Anterior cingulate cortex (tissue), 58 donors: ENCODE measurements at places on chromosomes 1 and 21.

DNA sequence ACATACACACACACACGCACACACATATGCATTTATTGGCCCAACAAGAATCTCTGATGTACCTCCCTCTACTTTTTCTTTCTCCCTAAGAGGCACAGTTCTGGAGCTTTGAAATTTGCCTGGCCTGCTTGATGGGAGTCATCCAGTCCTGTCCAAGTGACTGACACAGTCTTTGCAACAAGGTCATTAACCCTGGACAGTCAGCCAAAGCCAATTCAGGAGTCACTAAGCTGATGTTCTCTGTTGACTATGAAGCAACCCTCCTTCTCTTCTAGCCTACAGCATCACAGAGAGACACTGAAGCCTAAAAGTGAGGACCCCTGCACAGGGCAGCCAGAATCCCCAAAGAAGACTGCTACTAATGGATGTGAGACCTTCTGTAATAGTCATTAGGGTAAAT lies 123.1 kb downstream of the HHIPL2 start:
- no peak for DNase-seq

- no peak for DNase-seq
These were observed 50.3 kb downstream of the USP24 start for GRCh38 chr1:55164906-55165305.

GRCh38 chr1:182595641-182596240 lies 6.7 kb upstream of the RNASEL start:
- no peak for DNase-seq

- DNase-seq = no peak
These were observed 91.1 kb downstream of the KCNN3 start for GRCh38 chr1:154778944-154779343.

- no peak for DNase-seq
These were observed 4.1 kb upstream of the MTOR start for GRCh38 chr1:11266268-11267074.

- DNase-seq = no peak
These were observed 55.8 kb upstream of the SGIP1 start for GRCh38 chr1:66478116-66478515.

- no peak for DNase-seq
These were observed 57.4 kb downstream of the B3GALT5 start for GRCh38 chr21:39669976-39670661.

DNA sequence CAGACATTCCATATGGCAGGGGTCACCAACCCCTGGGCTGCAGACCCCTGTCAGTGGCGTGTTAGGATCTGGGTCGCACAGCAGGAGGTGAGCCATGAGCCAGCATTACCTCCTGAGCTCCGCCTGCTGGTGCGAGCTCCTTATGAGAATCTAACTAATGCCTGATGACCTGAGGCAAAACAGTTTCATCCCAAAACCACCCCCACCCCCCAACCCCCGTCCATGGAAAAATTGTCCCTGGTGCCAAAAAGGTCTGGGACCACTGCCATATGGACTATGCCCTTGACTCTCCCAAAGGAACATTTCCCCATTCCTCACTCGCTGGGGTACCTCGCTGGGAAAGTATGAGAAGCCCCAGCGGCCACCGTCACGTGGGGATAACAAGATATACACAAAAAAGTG lies 6.4 kb upstream of the CPT2 start:
- DNase-seq = no peak

DNA sequence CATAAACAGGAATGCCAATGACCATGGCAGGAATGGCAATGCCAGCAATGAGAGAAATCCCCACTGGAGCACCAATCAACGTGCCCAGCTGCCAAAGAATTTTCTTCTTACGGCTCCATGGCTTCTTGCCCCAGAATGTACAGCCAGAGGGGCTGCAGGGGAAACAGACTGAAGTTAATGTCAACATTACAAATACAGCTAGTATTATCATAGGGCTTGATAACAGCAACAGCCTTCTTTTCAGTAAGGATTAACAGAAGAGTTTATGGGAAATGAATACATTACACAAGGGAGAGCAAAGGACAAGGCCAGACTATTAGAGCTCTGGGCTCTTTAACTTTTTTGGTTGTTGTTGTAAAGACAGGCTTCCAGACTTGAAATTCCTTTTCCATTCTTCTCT lies 18.2 kb downstream of the RNF19B start:
- no peak for DNase-seq

GRCh38 chr21:41663805-41664788 lies 102.8 kb downstream of the RIPK4 start:
- DNase-seq = no peak

GRCh38 chr21:38036016-38036415 lies 119.8 kb upstream of the KCNJ6 start:
- no peak for DNase-seq

DNA sequence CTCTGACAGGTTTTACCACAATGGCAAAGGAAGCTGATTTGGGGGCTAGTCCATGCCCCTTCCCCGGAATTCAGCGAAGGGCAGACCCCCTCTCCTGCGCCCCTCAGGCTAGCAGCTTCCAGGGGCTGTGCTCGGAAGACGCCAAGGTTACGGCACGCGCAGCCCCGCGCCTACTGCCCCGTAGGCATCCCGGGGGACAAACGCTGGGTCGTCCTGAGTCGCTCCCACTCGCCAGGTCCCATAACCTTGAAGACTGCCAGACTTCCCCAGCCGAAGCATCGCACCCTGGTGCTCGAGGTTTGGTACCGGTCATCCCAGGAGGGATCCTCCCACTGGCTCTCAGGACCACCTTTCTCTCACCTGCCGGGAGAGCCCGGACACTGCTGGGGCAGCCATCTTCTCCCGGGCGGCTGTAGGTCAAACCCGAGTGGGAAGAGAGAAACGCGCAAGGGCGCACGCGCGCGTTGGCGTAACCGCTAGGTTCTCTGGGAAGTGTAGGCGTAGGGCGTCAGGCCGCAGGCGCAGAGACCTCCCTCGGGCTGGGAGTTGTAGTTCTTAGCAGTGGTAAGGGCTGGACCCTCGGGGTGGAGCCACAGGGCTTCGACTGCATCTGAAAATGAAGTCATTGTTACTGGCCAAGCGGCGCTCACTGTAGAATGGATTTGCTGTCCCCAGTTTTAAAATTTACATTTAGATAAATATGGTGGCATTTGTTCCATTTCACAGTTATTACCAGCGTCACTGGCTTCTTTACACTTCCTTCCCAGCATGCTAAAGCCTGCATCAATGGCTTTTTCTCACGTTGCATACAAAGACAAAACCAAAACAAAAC lies at the start of gene ATP5PO:
ATP5PO (minus strand) TSS at position 437 of the 832 bp plus-strand sequence; CDS start at position 396, 41 bp downstream.
- peak; percentile 96 for DNase-seq

GRCh38 chr1:30823969-30824735 lies 66.6 kb upstream of the LAPTM5 start:
- DNase-seq = peak; percentile 86

DNA sequence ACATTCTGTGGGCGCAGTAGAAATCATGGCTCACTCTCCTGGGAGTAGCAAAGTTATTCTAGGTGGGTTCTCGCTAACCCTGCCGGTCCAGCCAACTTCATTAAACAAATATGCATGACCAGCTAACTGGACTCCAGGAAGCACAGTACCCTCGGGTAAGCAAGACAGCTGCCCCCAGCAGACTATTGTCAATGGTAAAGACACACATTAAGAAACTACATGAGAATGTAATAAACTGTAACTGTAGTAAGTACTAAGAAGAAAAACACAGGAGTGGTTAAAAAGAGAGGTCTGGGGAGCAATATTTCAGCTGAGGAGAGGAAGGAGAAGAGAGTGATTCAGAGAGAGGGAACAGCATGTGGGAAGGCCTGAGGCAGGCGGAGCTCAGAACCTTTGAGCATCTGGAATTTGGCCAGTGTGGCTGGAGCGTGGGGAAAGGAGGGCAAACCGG lies 7.4 kb downstream of the SLC2A5 start:
- DNase-seq = no peak

DNA sequence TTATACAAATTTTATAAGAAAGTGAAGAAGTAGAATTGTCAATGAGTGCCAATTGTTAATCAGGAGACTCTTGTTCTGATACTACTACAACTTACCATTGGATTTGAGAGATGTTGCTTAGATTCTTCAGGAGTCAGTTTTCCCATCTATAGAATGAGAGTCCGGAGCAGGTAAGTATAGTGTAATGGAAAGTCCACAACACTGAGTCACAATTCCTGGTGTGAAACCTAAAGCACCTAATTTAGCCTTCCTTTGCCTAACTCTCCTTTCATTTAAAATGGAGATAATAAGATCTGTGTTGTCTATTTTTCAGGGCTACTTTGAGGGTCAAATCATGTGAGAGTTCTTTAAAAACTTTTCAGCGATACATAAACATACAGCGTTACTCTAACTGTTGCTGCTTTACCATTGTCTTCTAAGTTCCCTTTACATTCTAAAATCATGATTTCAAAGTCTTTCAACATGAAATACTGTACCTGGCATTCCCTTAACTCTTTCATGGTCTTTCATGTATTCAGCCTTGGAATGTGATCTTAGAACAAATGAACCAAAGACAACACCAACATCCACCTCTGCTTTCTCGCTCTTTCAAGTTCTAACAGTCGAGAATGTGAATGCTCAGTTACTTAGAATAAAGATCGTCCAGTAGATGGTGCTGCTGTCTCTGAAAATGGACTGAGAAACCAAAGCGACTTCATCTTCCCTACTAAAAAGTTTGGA lies 90.9 kb downstream of the SLC30A10 start:
- DNase-seq = no peak
